ENCODE measurements at places on chromosomes 6 and 20. TPM values are rescaled to one million over a fixed set of nuclear protein-coding genes. Genes with fewer than 3 reads are reported as not detected.

- DNase-seq: no peak
Measured at GRCh38 chr6:128064540-128064895, 163.7 kb upstream of the THEMIS start.

- no peak for DNase-seq
Measured at GRCh38 chr20:12531626-12532025, 477.1 kb upstream of the SPTLC3 start.

GRCh38 chr6:111837641-111838500 is 35.4 kb downstream of the FYN start:
- DNase-seq: no peak

DNA sequence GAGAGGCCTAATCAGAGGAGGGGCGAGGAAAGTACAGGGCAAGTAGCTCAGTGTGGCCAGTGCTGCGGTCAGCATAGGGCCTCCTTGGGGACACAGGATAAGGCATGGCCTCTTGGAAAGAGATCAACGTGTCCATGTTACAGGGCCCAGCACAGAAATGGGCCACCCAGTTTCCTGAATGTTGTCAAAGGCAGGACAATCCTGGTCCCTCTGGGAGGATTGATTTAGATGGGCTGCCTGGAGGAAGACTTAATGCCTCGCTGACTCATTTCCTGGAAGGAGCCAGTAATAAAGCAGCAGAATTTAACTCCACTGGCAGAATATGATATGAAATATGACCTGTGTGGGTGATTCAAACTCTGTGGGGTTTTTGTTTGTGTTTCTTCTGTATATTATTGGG is 16.6 kb downstream of the DDO start:
- no peak for DNase-seq

DNA sequence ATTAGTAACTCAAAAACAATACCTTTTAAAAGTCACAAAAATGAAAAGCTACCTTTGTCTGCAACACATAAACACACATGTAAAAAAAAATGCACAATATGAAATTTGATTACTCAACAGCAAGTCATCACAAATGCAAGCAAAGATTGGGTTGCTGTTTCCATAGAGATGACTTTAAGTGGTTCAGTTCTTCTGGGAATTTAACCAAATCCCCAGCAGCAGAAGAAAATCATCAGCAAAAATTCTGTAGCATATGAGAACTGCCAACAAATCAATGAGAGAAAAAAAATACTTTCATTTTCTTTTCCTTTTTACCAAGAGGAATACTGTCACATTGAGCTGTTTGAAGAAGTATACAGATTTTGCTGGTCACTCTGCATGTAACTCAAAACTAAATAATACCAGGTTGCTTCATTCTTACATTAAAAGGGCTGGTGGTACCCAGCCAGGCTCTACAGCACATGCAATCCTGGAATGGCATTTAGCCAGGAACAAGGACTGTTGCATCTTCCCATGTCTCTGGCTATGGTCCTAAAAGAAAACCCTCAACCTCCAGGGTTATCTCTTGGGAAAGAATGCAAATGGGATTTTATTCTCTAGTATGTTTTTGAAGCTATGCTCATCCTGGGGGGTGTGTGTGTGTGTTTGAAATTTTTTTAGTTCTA is 158.3 kb downstream of the OPRM1 start:
- DNase-seq: no peak

DNA sequence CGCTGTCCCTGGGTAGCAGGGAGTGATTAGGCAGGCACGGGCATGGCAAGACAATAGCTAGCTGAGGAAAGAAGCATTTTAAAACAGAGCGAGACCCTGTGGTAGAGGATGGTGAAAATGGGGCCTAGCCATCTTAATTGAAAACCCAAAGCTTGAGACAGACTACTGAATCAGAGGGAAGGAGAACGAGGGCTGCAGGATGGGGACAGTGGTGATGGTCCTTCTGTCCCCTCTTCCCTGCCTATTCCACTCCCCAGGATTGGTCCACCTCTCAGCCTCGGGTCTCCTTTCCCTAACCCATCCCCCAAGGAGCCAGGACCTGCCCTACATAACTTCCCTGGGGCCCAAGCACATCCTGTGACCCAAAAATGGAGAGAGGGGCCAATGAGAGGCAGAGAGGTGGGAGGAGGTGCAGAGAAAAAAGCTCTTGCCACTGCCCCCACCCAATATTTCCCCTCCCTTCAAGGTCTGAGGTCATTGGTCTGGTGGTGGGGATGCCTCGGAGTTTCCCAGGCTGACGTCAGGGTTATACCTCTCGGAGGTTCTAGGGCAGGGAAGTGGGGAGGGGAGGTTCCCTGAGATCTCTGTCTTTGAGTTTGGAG is 884 bp upstream of the CUTA start:
- DNase-seq: no peak

- no peak for DNase-seq
Measured at GRCh38 chr6:53246924-53247323, 98.3 kb upstream of the GCM1 start.

DNA sequence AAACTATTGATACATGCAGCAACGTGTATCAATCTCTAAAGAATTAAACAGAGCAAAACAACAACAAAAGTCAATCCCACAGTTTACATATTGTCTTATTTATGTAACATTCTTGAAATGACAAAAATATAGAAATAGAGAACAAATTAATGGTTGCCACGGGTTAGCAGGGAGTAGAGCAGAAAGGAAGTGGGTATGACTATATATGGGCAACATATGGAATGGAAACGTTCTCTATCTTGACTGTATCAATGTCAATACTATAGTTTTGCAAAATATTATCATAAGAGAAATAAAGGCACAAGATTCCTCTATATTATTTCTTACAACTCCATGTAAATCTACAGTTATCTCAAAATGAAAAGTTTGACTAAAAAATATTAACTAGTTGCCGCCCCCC is 12.8 kb downstream of the AK9 start:
- no peak for DNase-seq

DNA sequence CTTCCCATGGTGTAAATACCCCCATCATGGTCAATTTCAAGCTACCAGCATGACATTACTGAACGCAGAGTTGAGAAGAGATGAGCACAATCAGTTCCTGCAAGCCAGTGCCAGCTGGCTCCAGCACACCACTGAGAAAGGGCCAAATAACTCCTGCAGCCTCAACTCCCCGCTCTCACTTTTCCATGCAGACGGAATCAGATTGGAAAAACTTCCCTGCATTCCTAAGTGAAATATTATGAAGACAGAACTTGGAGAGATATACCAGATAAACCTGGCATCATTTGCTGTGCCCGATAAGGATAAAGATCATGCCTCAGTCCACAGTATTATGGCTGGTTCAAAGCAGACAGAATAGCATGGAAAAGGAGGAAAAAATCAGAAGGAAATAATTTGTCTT is 56.7 kb downstream of the FILIP1 start:
- peak; percentile 48 for DNase-seq

- no peak for DNase-seq
Measured at GRCh38 chr6:52231406-52232127, 12.7 kb downstream of the IL17F start.

- no peak for DNase-seq
Measured at GRCh38 chr6:291204-291696, 1.0 kb upstream of the DUSP22 start.

- no peak for DNase-seq
Measured at GRCh38 chr6:110271732-110272022, 86.5 kb downstream of the METTL24 start.

DNA sequence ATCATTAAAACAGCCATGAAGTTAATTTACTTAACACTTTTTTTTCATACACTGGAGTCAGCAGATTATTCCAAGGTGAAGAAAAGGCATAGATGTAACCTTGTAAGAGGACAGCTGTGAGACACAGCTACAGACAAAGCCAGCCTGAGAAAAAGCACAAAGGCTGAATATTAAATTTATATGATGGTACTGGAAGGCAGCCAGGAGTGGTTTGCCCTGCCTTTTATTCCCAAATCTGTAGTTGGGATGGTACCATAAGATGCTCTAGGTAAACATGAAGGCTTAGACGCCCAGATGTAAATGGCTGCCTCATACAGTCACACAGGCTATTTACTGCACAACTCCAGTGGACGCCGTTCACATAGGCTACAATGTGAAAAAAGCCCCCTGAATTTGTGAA is 42.1 kb upstream of the LOC128125822 start:
- DNase-seq: no peak

DNA sequence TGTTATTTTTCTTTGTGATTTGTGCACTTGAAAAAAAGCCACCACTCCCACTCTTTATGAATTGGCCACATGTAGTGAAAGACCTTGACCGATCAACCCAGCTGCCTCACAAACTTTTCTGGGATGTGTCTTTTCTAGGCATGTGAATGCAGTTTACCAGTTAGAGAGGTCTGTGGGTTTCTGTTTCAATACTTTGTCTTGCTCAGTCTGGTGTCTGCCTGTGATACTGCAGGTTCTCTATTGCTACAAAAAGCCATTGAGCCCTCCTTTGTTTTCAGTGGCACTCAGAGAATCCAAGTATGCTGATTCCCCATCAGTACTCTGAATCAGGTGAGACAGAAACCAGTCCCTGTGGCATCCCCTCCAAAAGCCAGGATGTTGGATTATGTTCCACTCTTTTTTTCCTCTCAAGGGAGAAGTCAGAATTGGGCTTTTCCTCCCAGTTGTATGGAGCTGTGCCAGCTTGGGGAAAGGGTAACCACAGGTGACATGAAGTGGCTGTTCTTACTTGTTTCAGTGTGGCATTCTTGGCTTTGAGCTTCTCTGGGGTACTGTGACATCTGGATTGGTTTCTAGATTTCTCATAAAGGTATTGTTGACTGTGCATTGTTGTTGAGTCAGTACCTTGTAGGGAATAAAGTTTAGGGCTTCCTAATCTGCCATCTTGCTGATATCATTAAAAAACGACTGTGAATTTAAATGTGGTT is 26.3 kb upstream of the ZFP64 start:
- DNase-seq: no peak

- peak; percentile 60 for DNase-seq
Measured at GRCh38 chr6:134512981-134513391, 195.1 kb upstream of the SGK1 start.

GRCh38 chr20:53660947-53661381 is 67.3 kb upstream of the ZNF217 start:
- no peak for DNase-seq

DNA sequence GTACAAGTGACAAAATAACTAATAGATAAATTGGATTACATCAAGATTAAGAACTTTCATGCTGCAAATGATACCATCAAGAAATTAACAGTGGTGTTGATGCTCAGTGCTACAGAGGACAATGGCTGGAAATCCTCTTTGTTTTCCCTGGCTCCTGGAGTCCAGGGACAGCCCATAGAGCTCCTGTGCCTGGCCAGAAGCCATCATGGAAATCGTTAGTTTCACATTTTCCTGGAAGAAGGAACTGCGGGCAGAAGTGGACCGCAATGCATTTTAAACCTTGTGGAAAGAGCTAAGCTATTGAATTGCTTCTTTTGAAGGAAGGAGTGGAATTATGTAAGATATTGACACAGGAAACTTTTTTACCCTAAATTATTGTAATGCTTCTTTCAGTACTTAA is 276.0 kb downstream of the GJA1 start:
- peak; percentile 49 for DNase-seq

DNA sequence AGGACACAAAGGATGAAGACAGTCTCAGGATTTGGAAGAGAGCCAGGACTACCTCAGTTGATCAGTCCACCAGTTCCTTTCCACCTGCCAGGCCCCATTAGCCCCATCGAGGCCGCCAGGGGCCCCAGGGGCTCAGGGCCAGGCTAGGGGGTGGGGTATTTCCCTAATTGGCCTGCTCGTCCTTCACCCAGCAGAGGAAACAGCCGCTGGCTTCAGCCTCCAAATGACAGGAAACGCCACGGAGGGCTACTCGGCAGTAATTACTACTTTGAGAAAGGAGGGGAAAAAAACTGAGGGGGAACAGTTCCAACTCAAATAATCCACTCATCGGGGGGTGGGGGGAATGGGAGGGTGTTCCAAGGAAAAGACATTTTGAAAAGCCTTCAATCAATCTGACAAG is 42.7 kb downstream of the MAFB start:
- peak; percentile 35 for DNase-seq

GRCh38 chr6:50979171-50979525 is 160.5 kb downstream of the TFAP2B start:
- DNase-seq: no peak

DNA sequence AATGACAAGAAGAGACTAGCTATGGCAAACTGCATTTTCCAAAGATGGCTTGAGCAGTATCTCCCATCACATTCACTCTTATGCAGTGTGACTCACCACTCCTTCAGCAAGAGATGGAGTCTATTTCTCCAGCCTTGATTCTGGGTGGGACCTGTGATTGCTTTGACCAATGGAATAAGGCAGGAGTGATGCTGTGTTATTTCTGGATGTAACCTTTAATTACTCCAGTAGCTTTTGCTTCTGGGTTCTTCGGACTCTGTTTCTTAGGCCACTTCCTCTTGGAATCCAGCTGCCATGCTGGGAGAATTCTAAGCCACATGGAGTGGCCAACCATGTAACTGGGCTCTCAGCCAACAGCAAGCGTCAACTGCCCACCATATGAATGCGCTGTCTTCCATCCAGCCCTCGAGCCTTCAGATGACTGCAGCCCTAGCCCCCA is 50.7 kb downstream of the TGM2 start:
- no peak for DNase-seq

DNA sequence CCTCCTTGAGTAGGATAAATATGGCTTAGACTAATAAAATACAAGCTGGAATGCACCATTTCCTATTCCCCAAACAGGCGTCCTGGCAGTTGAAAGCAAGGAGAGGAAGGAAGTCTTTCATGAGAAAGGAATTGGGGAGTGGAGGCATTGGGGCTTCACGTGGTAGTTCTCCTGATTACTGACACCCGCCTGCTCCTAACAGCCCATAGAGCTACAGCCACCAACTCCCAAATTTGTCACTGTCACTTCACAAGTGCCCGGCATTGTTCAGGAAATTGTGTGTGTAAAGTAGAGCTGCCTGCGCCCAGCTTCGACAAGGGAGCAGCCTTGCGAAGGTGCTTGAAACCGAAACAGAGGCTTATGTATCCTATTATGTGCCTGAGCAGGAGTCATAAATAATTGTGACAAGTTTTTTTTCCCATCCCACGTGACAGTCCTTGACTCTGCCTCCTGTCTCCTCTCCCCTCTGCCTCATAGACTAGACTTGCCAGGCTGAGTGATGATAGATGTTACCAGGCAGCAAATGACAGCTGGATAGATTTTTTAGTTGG is 301.7 kb upstream of the ZFP64 start:
- DNase-seq: no peak

The PGC gene
- total RNA-seq: not detected

The TRIM31 gene
- total RNA-seq: not detected

The SLC52A3 gene
- total RNA-seq: 1.7 TPM

The CD109 gene
- 26.4 TPM for total RNA-seq

The MTG2 gene
- total RNA-seq: 19.1 TPM

The MDN1 gene
- total RNA-seq: 22.4 TPM

The RHAG gene
- 0.97 TPM for total RNA-seq

The ZKSCAN3 gene
- total RNA-seq: 3.2 TPM

The MRPL14 gene
- 32.4 TPM for total RNA-seq

The LY6G6F gene
- not detected for total RNA-seq
